HS-5 (cell line): ENCODE measurements at places on chromosomes 11 and 22.
A peak's percentile ranks its signal among the peaks of the same experiment; 100 is the strongest.

DNA sequence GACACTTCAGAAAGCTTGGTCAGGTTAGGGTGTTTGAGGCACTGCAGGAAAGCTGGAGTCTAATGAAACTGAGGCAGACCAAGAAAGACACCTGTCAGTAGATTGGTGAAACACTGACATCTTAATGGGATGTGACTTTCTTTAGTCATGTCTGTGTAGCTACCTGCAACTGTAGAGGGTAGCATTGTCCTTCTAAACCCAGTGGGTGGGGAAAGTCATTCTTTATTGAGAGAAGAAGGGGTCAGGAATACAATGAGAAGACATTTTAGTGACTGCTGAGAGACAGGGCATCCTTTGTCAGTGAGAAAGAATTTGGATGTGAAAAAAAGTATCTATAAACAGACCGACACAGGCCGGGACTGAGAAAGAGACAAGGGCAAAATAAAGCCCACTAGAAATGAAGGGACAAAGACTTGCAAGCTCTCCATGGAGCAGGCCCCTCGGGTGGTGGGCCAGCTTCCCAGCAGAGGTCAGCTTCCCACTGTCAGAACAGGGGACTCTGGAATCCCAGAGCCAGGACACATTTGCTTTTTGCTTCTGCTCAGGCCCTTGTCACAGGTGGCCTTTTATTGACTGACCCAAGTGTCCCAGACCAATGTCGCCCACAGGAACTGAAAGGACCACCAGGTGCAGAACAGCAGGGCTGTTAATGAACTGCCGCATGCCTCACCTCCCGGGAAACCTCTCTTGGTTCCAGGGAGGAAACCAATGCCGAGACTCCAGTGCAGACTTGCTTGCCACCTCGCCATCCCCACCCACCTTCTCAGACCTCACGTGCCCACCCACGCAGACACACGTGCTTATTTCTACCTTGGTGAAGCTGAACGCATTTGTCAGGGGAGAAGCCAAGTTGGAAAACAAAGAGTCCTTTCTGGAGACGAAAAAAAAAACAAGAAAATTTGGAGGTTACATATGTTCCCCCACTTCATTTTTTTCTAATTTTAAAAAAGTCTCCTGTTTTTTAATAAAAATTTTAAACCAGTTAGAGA is 212.8 kb downstream of the TENM4 start:
- no peak for DNase-seq

DNA sequence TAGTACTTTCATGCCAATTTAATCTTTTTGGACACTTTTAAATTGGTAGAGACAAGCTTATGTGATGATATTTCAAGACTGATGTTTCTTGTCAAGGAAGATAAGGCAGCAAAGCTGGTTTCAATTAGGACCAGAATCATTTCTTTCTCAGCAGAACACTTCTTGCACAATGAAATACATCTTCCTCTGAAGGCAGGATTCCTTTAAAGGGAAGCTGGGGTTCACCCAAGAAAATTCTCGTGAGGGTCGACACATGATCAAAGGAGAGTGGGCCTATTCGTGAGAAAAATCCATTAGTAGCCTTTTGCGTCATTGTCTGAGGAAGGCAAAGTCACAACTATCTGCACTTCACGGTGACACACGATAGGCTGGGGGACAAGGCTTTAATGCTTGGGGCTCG is 17.6 kb downstream of the TTC12 start:
- no peak for DNase-seq

GRCh38 chr11:91081440-91082043 is 858.7 kb upstream of the CHORDC1 start:
- DNase-seq, result peak; percentile 55

DNA sequence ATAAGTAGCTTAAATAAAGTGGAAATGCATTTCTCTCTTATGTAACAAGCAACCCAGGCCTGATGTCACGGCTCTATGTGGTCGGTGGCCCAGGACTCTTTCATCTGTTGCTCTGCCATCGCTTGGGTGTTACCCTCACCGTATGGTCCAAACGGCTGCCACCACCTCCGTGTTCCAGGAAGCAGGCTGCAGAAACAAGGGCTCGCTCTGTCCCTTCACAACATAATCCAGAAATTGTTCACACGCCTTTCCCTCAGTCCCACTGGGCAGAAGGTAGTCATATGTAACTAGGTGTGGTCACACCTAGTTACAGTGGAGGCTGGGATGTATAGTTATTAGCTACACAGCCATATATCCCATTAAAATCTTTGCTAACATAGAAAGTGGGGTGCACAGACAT is 421.0 kb downstream of the SOX6 start:
- no peak for DNase-seq

- no peak for DNase-seq
These were observed 45.7 kb upstream of the TP53AIP1 start for GRCh38 chr11:128988242-128988970.

GRCh38 chr22:21941921-21942320 is 10.7 kb downstream of the PPM1F start:
- no peak for DNase-seq
